Stimulated activated CD8-positive, alpha-beta memory T cell treated with anti-CD3 and anti-CD28 coated beads, Interleukin-4, amount 100 ng/mL, for 1 hour (primary cell): ENCODE measurements at places on chromosomes 3 and 15.
A peak's percentile ranks its signal among the peaks of the same experiment; 100 is the strongest.

- no peak for DNase-seq
Measured at GRCh38 chr3:3998140-3998922, 199.1 kb downstream of the LRRN1 start.

DNA sequence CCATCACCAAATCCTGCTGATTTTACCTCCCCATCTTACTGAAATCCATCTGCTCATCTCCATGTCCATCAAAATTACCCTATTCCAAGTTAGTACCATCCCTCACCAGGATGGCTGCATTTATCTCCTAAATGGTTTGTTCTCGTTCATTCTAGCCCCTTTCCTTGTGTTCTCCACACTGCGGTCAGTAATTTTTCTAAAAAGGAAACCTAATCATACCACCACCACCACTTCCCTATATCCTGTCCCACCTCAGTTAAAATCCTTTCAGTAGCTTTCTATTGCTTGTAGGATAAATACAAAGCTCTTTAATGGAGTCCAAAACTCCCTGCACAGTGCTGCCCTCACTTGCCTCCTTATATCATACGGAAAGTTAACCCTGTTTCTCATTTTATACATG, 51.1 kb downstream of the UACA start:
- DNase-seq: no peak

GRCh38 chr3:16520241-16520969, 6.9 kb upstream of the RFTN1 start:
- DNase-seq: no peak

DNA sequence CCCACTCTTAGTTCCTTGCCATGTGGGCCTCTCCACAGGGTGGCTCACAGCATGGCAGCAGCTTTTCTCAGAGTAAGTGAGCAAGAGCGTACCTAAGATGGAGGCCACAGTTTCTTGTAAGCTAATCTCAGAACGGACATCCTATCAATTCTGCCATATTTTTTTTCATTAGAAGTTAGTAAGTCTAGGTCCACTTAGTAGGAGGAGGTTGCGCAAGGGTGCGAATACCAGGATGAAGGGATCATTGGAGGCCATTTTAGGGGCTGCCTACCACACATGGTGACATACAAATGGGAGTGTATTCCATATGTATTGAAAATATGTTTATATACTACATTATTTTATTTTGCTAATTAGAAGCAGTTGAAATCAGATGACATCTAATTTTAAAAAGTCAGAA, 31.5 kb downstream of the NR1D2 start:
- DNase-seq: no peak

GRCh38 chr3:63492464-63492863, 160.0 kb upstream of the SNTN start:
- no peak for DNase-seq

DNA sequence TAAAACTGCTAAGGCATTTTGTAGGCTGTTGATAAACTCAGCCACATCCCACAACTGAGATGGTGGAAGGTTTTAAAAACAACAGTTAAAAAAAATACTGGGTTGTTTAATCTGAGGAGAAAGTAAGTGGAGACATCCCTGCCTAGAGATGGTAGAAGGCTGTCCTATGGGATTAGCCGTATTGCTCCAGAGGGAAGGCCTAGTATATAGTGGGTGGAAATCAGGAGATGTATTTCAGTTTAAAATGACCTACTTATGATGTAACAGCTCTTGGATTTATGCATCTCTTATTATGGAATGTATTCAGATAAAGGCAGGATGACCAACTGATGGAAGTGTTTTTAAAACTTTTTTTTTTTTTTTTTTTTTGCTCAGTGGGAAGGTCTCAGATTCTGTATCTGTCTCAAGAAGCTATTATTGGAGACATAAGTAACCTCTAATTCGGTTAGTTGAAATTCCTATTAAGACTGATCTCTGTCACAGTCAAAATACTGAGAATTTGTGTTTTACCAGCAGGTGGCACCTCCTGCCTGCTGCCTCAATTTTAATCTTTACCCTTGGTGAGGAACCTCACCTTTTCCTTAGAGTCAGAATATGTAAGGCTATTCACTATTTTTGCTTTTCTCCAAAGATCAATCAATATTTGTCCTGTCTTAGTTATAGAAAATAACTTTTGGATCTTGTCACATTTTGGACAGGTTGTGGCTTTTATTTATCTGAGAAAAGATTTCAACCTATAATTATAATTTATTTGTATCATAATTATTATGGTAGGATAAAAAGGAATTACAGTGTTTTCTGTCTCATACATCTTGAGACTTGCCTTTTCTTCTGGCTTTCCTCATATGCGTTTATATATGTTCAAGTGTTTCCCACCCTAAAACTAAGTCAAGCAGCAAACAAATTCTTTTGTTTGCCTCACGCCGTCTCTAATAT, 63.0 kb downstream of the VPS8 start:
- DNase-seq: no peak

- no peak for DNase-seq
Measured at GRCh38 chr3:153783741-153784480, 337.3 kb upstream of the ARHGEF26 start.

DNA sequence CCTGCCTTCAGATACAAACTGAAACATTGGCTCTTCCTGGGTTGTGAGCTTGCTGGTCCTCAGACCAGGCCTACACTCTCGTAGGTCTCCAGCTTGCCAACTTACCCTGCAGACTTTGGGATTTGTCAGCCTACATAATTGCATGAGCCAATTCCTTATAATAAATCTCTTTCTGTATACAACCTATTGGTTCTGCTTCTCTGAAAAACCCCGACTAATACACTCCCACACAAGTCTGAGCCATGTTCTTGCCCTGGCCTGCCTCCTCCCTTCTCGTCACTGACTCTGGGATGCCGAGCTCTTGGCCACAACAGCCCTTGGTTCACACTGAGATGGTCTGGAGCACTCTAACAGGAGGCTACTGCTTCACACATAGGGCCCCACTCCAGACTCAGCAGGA, 9.5 kb downstream of the CYP19A1 start:
- DNase-seq: no peak

DNA sequence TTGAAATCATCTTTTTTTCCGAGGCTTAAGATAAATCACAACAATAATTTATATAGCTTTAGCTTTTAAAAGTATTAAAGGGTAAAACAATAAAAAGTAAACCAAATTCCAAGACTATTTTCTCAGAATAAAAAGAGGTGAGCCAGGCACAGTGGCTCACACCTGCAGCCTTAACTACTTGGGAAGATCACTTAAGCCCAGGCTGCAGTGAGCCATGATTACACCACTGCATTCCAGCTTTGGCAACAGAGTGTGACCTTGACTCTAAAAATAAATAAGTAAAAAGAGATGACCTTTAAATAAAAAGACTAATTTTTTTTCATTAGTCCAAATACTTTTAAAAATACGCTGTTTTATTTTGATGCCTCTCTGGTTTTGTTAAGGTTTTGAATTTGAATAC, 54.4 kb downstream of the C3orf80 start:
- DNase-seq: no peak

GRCh38 chr15:63587527-63587926, 9.7 kb upstream of the FBXL22 start:
- DNase-seq: no peak

DNA sequence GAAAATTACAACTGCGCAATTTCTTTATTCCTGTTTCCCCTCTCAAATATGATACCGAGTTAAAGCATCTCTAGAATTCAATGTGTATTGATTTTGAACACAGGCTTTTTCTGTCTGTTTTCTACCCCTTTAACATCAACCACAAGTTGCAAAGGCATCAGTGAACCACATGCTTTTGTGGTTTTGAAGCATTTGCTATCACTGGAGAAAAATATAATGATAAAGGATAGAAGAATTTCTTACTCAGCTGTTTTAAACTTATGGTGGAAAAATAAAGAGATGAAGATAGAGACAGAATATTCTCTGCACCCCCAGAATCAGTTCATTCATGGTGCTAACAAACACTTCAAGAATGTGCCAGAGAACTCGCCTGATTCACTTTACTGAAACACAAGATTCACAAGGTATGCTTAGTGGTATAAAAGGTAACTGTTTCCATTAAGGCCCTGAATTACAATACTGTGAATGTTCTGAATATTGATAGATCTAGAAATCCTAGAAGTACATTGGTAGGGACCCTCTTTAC, 9.5 kb upstream of the DPPA4 start:
- no peak for DNase-seq

- no peak for DNase-seq
Measured at GRCh38 chr15:44706946-44707636, 4.0 kb downstream of the PATL2 start.

- DNase-seq: no peak
Measured at GRCh38 chr3:46395766-46396530, 10.9 kb downstream of the CCR5AS start.

GRCh38 chr15:90213122-90213817, 12.1 kb downstream of the SEMA4B start:
- no peak for DNase-seq

GRCh38 chr3:125024817-125025216, 31.0 kb downstream of the HEG1 start:
- DNase-seq: no peak

- no peak for DNase-seq
Measured at GRCh38 chr3:77825001-77825827, 785.3 kb downstream of the ROBO2 start.

DNA sequence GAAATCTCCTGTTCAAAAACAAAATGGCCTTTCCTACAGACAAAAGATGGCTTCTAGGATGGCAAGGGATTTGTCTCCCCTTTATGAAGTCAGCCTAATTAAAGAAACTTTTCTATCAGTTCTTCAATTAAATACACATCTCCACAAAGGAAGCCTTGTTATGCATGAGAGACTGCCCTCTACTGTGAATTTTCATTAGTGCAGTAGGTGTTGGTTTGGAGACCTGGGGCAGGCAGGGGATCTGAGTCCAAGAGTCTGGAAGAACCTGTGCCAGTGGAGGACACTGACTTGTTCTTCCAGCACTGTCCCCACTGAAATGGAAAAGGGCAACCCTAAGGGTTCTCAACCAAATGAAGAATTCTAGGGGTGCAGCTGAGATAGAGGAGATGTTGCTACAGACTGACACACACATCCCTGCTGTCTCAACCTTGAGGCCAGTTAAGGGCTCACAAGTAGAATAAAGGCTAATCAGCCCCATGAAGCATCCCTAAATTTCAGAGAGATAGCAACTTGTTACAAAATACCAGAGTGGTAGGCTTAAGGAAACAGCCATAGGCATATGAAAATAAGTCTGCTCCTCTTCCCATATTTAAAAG, 174.0 kb upstream of the PRICKLE2 start:
- DNase-seq: no peak

- DNase-seq: no peak
Measured at GRCh38 chr3:68135067-68135466, 480.7 kb upstream of the SUCLG2 start.

GRCh38 chr15:66698318-66698961, 3.6 kb upstream of the SMAD6 start:
- no peak for DNase-seq

DNA sequence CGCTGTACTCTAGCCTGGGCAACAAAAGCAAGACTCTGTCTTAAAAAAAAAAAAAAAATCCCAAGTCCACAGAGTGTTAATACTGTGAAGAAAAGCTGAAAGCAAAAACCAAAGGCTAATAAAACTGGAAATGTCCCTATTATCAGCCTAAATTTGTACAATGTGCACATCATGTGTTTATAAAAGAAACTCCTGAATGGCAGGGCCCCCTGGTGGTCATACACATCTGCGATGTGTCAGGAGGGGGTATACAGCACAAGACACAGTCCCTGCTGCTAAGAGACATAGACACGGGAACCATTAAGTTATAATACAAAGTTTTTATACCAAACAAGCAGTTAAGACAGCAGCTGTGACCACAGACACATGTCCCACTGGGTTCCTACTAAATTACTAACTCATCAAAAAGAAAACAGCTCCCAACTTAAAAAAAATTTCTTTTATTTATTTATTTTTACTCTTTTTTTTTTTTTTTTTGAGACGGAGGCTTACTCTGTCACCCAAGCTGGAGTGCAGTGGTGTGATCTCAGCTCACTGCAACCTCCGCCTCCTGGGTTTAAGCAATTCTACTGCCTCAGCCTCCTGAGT, 31.0 kb downstream of the IDH2 start:
- peak; percentile 68 for DNase-seq

- no peak for DNase-seq
Measured at GRCh38 chr3:72604328-72604727, 243.9 kb downstream of the SHQ1 start.

- no peak for DNase-seq
Measured at GRCh38 chr3:134002306-134002705, 27.4 kb downstream of the SLCO2A1 start.

- no peak for DNase-seq
Measured at GRCh38 chr15:78956937-78957336, 12.1 kb upstream of the CTSH start.

DNA sequence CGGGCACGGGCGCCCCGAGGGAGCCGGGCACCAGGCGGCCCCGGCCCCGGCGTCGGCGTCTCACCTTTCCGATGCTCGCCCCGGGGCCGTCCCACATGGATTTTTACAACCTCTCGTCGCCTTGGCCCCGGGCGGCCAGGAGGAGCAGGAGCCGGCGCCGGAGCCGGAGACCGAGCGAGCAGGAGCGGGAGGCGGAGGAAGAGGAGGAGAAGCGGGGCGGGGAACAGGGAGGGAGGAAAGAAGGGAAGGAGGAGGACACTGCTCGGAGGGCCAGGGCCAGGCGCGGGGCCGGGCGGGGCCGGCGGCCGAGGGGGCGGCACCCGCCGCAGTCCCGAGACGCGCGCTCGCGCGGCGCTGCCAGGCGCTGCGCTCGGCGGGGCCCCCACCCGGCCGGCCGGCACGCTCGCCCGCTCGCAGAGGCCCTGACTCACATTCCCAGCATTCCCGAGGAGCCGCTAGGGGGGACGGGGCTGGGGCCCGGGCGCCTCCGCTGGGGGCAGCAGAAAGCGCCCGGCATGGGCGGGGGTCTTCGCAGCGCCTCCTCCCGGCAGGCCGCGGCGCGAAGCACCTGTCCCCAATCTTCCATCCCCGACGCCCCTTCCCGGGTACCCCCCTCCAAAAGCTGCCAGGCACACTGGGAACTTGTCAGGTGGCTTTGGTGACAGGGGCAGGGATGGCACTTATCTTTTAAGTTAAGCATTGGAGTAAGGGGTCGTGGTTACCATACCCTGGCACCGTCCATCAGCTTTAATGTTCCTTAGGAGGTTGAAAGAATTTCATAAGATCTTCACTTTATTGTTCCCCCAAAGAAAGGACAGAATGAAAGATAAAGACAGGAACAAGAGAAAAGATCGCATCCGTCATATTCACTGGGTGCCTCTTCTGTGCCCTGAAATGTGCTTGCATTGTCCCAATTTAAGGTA, at the start of gene ERC2:
Gene ERC2 (minus strand): TSS at position 284 of the 923 bp plus-strand sequence.
- DNase-seq: no peak
